ENCODE measurements at places on chromosomes 3 and 15.

- no peak for DNase-seq
Observed at GRCh38 chr3:94171954-94172353, 109.1 kb downstream of the NSUN3 start.

DNA sequence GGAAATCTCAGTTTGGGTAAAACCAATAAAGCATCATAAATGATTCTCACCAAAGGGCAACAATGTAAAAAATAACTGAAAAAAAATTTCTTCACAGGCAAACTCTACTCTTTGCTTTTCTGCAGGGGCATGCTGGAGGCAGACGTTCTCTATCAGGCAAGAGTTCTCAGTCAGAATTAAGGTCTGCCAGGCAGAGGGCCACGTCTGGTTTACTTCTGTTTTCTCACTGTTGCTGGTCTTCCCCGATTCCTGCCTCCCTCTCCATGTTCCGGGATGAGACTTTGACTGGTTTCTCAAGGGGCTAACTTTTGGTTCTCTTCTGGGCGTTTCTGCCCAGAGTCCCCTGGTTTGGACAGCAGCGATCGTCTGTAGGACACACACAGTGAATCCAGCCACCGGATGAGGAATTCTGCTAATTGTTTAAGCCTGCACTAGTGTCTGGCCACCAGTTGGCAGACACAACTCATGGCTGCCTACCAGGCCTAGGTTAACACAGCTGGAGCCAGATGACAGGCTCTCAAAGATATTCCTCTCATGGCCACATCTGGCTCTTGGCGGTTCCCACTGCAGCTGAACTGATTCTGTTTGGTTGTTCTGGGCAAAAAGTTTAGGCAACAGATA lies 273.1 kb downstream of the FOXP1 start:
- no peak for DNase-seq

DNA sequence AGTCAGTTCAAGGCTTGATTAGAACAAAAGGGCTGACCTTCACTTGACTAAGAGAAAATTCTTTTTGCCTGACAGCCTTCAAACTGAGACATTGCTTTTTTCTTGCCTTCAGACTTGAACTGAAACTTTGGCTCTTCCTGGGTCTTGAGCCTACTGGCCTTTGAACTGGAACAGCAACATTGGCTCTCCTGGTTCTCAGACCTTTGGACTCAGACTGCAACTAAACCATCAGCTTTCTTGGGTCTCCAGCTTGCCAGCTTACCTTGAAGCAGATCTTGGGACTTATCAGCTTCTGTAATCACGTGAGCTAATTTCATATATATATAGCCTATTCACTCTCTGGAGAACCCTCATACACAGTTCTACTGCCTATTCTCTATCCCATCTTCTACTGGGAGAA lies 19.5 kb upstream of the WDR49 start:
- DNase-seq, result no peak

DNA sequence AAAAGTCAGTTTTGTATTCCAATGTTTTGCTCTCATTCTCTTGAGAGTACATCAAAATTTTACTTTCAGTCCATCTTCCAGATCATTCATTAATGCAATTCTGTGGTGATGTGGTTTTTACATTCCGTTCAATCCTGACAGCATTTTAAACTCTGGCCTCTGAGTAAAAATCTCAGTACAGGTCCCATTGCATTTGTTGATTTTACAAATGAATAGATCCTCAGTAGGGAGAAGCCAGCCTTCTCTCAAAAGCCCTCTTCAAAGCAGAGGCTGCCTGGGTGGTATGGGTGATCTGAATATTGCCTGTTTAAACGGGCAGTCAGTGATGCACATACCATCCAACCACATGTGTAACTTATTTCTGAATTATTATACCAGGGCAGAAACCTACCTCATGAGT lies 72.5 kb upstream of the TSC22D2 start:
- DNase-seq, result no peak

- DNase-seq, result no peak
Observed at GRCh38 chr3:182149594-182149993, 437.9 kb downstream of the SOX2 start.

GRCh38 chr3:18751514-18751913 lies 326.4 kb upstream of the SATB1 start:
- no peak for DNase-seq

Measured in stimulated activated CD4-positive, alpha-beta T cell treated with anti-CD3 and anti-CD28 coated beads, Interleukin-12 subunit alpha, Interleukin-12 subunit beta, amount 100 ng/mL, for 24 hours (primary cell).